CD4-positive, alpha-beta T cell (primary cell): ENCODE measurements at places on chromosomes 11 and 22. TPM values are rescaled to one million over a fixed set of nuclear protein-coding genes. Genes with fewer than 3 reads are reported as not detected.

C11orf97 gene
- not detected for total RNA-seq

POU2AF1 gene
- 0.52 TPM for total RNA-seq

PLXNB2 gene
- total RNA-seq: 2.8 TPM

GRCh38 chr11:86641537-86642261 is 30.7 kb downstream of the ME3 start:
- DNase-seq: no peak

DNA sequence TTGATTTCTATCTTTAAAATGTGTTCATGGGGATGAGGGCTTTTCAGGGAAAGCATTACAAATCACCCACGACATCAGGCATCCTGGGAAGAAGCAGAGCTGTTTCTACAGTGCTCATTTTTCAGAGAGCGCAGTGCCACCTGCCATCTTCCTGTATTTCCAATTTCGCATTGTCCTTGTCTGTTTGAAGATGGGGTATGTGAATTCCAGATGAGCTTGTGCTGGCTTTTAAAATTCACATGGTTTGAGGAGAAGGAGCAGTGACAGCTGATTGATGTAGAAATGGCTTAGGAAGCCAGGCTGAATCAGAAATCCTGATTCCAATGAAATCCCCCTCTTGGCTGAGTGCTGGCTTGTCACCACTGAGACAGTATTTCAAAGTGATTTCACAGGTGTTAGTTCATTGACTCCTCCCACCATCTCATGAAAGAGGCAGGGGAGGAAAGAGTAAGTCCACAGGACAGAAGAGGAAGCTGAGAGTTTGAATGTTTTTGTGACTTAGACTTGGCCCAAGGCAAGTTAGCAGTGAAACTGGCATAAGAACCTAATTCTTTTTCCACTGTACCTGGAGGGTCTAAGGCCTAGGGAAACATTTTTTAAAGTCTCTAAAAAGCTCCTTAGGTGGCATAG is 344.6 kb upstream of the C11orf87 start:
- no peak for DNase-seq

- no peak for DNase-seq
Measured at GRCh38 chr11:44138286-44138685, 42.8 kb downstream of the EXT2 start.

DNA sequence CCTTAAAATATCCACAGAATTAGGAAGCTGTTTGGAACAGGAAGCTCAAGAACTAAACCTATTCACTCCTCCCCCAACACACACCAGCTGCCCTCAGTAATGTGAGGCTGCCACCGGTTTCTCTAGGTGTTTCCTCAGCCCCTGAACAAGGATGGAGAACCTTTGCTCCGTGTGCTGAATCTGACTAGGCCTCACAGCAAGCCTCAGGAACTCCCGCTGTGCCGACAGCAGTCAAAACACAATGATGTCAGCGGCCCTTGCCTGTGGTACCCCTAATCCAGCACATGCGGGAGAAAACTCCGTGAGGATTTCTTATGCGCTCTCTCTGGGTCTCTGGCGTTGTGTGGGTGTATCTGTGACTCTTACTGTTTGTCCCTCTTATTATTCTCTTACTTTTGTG is 153.3 kb downstream of the EFCAB6 start:
- no peak for DNase-seq

DNA sequence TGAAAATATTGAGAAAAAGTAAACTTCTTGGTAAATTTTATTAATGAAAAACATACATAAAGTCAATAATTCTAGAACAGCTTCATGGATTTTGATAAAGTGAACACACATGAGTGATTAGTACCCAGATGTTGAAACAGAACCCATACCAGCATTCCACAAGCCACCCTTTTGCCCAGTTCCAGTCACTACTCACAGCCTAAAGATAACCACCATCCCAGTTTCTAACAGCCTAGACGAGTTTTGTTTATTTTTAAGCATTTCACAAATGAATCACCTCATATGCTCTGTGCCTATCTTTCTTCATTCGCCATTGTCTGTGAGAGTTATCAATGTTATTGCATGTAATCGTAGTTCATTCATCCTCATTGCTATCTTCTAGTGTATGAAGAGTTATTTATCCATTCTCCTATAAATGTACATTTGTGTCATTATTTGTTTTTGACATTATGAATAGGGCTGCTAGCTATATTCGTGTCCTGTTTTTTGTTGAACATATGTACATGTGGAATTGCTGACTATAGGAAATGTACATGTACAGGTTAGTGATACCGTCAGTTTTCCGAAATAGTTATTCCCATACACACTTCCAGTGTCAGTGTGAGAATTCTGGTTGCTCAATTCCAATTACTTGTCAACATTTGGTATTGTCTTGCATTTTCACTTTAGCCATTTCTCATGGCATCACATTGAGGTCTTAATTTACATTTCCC is 44.5 kb upstream of the TEAD1 start:
- no peak for DNase-seq

DNA sequence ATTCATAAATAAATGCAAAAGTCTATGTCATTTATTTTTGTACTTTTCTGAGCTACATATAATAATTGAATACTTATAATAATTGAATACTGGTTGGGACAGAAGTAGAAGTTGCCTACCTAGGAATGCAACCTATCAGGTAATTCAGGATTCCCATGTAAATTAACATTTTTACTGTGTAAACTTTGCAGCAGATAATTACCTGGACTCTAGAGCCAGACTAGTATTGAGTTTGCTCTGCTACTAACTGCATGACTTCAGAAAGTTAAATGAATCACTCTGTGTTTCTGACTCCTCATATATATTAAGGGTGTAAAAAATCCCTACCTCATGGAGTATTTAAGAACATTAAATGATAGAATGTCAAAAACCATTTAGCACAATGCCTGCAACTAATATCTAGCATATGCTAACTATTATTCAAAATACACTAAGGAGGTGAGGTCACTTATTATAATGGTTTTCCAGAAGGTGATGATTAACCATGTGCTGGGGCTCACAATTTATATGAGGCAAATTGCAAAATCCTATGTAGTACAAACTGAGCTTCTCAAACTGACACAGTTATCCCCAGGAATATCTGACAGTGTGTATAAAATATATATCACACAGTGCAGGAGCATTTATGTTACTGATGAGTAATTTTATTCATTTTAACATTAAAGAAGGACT is 138.1 kb upstream of the ANO3 start:
- no peak for DNase-seq
